Pancreas (tissue), 10 donors: ENCODE measurements at places on chromosomes 1 and 21.

- no peak for DNase-seq
These were observed 56.0 kb downstream of the ADARB1 start for GRCh38 chr21:45130324-45130774.

GRCh38 chr21:24577301-24577700, 1030.0 kb downstream of the MRPL39 start:
- no peak for DNase-seq

- no peak for DNase-seq
These were observed 31.9 kb downstream of the GNPAT start for GRCh38 chr1:231272880-231273279.

GRCh38 chr1:159429074-159429861, 2.7 kb upstream of the OR10J4 start:
- DNase-seq: no peak

DNA sequence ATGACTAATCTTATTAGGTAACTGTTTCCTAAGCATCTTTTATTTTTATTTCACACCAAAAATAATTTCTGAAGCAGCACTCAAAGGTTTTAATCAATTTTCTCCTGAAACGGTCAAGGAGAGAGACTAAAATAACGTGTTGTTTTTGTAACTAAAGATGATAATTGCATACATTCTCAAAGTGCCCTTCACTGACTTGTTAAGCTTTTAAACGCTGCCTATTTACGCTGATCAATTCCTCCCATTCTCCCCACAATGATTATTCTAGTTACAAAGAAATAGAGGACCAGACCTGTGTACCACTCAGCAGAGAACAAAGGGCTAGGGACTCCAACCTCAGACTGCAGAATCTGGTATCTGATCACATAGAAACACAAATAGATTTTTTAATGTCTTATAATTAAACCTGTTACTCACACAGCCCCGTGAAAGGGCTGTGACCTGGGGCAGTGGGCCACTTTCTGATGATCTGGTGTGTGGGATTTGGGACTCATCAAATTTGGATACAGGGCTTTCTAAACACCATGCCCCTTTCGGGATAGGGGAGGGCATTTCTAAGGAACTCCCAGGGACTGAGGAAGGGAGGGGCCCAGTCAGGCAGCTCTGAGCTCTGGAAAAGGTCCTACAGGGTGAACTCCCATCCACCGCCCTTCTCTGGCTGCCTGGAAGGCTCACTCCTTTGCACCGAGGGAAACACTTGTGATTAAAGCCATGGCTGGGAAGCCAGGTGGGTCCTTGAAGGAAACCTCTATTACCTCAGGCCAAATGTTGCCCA, 65.2 kb downstream of the BCAR3 start:
- DNase-seq: no peak

DNA sequence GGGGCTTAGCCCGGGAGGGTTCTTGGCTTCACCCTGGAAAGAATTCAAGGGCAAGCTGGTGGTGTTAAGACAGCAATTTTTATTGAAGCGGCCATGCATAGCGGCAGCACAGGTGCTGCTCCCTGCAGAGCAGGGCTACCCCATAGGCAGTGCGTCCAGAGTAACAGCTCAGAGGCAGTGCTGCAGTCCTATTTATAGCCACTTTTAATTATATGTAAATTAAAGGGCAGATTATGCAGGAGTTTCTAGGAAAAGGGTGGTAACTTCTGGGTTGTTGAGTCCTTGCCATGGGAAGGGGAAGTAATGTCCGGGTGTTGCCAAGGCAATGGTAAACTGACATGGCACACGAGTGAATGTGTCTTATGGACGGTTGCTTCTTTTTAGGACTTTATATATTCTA, 57.0 kb downstream of the VPS26C start:
- DNase-seq: no peak

- no peak for DNase-seq
These were observed 10.1 kb upstream of the TIAM1 start for GRCh38 chr21:31354122-31354521.

DNA sequence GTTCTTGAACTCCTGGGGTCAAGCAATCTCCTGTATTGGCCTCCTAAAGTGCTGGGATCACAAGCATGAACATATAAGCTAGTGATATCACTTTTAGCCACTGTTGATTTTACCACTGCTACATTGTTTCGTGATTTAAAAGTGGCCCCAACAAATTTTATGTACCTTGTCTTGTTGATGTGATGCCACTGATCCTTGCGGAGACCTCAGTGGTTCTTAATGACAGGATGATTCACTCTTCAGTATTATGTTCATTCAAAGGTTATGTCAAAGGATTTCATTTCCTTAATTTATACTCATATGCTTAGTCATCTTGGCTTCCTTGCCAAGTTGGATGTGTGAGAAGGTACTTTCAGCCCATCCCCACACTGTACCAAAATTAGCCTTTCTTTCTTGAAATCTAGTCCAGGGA, 12.1 kb downstream of the PRKACB start:
- no peak for DNase-seq
